Activated CD4-positive, CD25-positive, alpha-beta regulatory T cell treated with anti-CD3 and anti-CD28 coated beads, Interleukin-2, amount 50 U/mL, for 72 hours (primary cell): ENCODE measurements at places on chromosomes 4 and X.

DNA sequence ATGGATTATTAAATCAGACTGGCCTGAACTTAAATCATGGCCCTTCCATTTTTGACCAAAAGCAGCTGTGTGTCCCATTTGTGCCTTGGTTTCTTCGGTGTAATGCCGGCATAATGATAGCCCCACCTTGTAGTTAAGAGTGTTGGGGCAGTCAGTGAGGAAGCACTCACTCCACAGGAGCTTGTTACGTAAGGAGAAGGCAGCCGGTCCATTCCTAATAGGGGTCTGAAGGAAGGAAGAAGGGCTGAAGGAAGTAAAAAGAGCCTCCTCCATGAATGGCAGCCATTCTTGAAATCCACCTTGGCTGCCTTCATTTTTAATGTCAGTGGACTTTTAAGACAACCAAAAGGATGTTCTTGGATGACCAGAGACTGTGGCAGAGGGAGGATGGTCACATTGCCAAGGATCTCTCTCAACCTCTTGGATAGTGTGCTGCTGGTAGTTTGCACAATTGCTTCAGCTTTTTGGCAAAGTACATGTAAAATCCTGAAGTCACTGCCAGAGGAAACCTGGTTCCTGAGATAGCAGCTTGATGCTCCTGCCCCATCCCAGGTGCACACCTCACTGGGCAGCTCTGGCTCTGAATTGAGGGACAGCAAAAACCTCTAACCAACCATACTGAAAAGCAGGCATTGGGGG is 113.5 kb downstream of the PTTG2 start:
- no peak for DNase-seq

GRCh38 chrX:37875675-37876074 is 28.3 kb upstream of the DYNLT3 start:
- DNase-seq = no peak

DNA sequence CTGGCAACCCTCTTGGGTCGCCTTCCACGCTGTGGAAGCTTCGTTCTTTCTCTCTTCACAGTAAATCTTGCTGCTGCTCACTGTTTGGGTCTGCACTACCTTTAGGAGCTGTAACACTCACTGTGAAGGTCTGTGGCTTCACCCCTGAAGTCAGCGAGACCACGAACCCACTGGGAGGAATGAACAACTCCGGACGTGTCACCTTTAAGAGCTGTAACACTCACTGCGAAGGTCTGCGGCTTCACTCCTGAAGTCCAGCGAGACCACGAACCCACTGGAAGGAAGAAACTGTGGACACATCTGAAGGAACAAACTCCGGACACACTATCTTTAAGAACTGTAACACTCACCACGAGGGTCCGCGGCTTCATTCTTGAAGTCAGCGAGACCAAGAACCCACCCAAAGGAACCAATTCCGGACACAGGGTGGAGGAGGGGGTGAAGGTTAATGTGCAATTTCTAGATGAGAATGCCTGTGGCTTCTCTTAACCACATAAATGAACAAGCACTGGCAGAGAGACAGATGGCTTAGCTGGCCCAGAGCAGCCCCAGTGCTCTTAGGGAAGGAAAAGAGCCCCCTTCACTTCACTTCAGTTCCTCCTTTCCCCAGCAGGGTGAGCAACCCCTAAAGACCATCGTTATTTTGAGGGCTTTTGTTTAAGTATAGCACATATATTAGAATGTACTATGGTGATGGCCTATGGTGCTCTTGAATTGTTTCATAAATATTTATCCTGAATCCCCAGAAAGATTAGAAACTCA is 73.0 kb downstream of the LUZP4 start:
- no peak for DNase-seq

- no peak for DNase-seq
Observed at GRCh38 chr4:80254114-80254513, 12.3 kb upstream of the FGF5 start.

DNA sequence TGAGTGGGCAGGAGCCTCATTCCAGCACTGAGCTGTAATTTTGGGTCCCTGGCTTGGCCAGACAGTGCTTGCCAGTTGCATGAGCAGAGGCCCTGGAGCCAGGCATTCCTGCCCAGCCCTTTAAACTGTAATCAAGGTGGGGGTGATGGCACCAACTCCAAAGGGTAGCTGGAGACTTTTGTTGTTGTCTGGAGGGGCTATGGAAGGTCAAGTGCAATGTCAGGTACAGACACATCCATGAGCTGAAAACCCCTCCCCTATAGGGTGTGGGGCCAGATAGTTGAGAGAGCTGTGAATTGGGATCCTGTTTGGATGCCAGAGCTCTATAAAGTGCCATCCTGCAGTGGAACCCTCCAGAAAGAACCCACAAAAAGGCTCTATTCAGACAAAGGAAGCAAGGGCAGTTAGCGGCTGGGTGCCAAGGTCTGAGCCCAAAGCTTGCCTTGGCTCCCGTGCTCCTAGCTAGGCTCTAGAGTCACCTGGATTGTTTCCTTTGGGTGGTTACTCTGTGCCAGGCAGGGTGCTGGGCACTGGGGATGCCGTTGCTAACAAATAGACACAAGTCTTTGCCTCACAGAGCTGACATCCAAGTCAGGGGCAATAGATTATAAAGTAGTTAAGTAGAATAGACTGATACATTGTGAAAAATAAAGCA is 163.0 kb downstream of the EFNB1 start:
- no peak for DNase-seq

DNA sequence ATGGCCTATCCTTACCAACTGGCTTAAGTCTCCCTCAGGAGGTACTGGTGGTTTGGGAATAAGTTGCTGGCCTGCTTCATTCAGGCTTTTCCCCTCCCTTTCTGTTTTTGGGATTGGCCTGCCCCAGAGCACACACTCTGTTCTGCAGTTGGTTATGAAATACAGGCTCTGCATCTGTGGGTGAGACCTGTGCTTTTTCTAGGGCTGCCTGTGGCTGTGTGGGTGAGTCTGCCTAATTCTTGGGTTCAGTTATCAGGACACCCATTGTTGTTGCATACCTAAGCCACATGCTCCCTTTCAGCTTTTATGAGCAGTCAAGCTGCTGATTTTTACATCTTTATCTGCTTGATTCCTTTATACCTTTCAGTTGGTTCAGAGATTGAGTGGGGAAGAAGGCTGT is 19.0 kb upstream of the CWH43 start:
- no peak for DNase-seq

GRCh38 chr4:47187608-47188007 is 156.2 kb downstream of the GABRB1 start:
- no peak for DNase-seq

DNA sequence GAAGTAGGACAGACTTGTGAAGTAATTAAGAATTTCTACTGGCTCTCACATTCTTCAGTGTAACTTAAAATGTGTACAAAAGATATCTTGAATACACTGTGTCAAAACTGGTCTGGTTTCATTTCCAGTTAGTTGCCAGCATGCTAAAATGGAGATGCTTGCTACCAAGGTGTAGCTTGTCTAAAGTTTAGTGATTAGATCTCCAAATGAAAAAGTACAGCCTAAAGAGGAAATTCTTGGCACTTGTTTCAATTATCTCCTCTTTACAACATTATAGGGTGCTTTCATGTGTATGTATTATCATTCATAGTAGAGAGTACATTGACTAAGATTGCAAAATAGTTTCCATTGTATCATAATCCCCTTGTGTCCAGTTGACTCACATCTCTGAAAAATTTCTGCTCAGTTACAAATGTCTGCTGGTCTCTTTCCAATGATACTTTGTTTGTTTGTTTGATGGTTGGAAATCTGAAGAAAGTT is 97.3 kb upstream of the SPRY1 start:
- no peak for DNase-seq

DNA sequence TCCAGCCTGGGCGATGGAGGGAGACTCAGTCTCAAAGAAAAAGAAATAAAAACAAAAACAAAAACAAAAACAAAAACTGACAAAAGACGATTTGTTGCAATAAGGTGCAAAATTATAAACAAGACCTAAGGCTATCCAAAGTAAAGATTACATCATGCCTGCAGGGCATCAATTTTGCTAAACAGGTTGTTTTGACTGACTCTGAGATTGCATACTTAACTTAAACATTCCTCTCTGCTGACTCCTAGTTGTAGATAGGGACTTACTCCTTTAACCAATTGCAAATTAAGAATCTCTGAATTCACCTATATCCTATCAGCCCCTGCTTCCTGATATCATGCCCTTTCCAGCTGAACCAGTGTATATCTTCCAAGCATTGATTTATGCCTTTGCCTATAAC is 2687.3 kb downstream of the PCDH7 start:
- DNase-seq = no peak

- DNase-seq = no peak
Observed at GRCh38 chr4:153781717-153782416, 7.0 kb downstream of the SFRP2 start.

- no peak for DNase-seq
Observed at GRCh38 chr4:96342196-96342595, 502.3 kb downstream of the PDHA2 start.

DNA sequence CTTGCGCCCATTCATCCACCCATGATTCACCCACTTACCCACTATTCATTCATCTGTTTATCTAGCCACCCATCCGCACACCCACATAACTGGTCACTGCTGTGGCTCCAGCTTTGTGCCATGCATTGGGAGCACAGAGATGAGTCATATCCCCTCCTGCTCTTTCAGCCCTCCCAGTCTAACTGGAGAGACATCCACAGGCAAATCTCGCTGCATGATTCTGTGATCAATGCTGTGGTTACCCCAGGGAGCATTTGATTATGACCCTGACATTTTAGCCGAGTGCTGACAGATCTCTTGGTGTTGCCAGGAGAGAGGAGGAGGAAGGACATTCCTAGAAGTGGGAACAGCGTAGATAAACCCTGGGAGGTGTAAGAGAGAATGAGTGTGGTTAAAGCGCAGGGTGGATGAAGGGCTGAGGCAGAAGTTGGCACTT is 10.4 kb upstream of the PORCN start:
- DNase-seq = no peak

DNA sequence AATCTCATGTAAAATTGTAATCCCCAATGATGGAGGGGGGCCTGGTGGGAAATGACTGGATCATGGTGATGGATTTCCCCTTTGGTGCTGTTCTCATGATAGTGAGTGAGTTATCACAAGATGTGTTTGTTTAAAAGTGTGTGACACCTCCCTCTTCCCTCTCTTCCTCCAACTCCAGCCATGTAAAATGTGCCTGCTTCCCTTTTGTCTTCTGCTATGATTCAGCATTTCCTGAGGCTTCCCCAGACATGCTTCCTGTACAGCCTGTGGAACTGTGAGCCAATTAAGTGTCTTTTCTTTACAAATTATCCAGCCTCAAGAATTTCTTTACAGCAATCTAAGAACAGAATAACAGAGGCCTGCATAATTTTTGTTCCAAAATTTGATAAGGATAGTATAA is 85.2 kb downstream of the ANAPC10 start:
- DNase-seq = no peak

DNA sequence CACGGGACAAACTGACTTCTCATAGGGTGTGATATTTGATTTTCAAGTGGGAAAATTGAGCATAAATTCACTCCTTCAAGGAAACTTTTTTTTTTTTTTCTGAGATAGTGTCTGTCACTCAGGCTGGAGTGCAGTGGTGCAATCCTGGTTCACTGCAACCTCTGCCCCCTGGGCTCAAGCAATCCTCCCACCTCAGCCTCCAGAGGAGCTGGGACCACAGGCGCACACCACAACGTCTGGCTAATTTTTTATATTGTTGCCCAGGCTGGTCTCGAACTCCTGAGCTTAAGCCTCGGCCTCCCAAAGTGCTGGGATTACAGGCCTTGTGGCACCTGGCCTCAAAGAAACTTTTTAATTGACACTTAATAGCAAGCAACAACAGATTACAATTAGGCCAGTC is 13.8 kb downstream of the CLDN34 start:
- DNase-seq = no peak

- DNase-seq = no peak
Observed at GRCh38 chrX:1392376-1393068, 609 bp upstream of the SLC25A6 start.

DNA sequence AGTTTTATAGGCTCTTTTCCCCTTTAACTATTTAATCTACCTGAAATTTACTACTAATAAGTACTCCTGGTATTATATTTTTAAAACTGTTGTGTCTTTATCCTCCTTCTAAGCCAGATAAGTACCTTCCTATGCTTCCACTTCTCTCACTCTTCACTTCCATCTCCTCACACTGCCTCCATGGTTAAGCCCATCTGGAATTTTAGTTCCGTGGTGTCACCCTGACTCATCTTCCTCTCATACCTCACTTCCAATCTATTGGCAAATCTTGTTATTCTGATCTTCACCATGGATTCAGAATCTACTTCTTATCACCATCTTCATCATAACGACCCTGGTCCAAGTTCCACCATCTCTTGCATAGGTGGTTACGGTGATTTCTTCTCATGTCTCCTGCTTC is 32.7 kb upstream of the DAPP1 start:
- DNase-seq = no peak

DNA sequence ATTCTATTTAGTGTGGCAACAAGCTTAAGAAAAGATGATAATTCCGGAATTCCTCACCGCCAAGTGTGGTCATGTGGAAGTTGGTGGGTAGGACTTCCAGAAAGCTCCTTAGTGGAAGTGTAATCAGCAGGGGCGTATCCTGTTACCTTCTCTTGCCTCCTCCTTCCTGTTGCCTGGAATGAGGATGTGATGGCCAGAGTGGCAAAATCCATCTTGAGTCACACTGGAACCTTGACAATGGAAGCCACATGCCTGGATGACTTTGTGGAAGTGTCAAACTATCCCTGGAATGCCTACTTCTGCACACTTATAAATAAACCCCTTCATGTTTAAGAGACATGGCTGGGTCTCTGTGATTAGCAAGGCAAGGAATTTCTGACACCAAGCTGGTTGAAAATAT is 191.0 kb downstream of the PRDM5 start:
- no peak for DNase-seq

GRCh38 chr4:177010418-177010817 is 217.7 kb upstream of the VEGFC start:
- no peak for DNase-seq

DNA sequence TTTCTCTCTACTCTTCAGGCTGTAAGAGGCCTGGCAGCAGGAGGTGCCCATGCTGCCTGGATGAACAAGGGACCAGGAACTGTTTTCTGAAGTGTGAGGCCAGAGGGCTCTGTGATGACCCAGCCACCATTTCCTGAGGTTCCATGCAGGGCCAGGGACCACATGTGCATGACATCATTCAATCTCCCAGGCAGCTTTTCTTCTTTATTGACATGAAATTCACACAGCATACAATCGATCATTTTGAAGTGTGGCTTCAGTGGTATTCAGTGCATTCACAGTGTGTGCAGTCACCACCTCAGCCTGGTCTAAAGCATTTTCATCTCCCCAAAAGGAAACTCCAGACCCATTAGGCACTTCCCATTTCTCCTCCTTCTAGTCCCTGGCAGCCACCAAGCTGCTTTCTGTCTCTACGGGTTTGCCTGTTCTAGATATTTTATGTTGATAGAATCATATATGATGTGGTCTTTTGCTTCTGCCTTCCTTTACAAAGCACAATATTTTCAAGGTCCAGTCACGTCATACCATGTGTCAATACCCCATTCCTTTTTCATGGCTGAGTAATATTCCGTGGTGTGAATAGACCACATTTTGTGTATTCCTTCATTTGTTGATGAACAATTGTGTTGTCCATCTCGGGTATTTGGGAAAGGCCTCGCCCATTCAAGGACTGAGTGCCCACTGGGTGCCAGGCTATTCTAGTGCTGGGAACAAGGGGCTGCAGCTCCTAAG is 93.1 kb downstream of the PSAPL1 start:
- DNase-seq = no peak

DNA sequence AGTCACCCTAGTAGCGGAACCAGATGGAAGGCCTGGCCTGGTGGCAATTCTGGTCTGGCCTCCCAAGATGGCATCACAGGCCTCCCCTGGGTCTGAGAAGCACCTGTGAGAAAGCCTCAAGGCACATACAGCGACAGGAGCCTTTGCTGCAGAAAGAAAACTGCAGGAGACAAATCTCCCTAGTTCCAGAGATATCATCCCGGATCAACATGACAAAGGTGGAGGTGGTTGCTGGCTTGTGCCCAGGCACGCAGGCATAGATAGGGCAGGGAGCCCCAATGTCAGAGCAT is 93.6 kb downstream of the BCOR start:
- no peak for DNase-seq
